ENCODE measurements at places on chromosomes 6 and 20.

DNA sequence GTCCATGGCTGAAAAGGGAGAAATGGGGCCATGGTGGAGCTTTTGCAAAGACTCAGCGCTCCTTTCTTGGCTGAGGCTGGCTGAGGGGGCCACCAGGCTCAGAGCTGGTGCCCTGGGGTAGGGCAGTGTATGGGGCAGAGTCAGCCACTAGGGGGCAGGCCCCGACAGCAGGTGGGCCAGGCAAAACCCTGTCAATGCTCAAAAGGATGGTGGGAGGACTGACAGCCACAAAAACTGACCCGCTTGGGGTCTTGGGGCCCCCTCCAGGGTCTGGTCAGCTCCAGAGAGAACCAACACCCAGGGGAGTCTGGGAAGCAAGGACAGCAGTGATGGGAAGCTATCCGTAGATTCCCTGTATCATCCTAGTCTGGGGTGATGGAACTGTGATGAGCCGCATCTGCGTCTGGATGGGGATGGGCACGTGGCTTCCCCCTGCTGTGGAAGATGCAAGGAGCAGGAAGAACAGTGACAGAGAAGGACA, 306.9 kb downstream of the DHX35 start:
- peak; percentile 73 for DNase-seq

DNA sequence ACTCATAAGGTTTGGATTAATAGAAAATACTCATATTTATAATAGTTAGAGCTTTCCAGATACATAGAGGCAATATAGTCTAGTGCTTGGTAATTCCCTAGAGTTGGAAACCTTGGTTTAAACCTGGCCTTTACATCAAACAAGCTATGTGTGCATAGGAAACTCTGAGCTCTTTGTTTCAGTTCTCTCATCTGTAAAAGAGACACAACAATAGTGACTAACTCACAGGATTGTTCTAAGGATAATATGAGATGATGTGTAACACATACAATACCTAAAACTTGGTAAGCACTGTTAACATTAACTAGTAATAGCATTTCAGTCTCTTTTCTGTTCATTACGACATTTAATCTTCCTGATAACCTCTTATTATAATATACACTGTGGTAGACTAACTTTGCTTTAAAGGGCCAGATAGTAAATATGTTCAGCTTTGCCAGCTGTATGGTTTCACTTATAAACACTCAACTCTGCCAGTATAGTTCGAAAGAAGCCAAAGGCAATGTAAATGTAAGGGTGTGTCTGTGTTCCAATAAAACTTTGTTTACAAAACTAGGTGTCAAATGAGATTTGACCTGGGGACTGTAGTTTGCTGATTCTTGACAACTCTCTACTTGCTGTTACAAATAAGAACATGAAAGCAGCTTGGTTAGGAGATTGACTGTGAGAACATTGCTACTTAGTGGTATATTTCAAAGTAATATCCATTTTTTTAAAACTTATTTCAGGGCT, 370.6 kb upstream of the FLRT3 start:
- no peak for DNase-seq

DNA sequence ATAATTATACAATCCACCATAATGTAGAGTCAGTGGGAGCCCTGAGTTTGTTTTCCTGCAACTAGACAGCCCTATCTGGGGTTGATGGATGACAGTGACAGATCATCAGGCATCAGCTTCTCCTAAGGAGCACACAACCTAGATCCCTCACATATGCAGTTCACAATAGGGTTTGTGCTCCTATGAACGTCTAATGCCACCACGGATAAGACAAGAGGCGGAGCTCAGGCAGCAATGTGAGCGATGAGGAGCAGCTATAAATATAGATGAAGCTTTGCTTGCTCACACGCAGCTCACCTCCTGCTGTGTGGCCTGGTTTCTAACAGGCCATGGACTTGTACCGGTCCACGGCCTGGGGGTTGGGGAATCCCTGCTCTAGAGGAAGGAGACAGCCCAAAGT, 25.9 kb downstream of the EDEM2 start:
- DNase-seq: no peak

DNA sequence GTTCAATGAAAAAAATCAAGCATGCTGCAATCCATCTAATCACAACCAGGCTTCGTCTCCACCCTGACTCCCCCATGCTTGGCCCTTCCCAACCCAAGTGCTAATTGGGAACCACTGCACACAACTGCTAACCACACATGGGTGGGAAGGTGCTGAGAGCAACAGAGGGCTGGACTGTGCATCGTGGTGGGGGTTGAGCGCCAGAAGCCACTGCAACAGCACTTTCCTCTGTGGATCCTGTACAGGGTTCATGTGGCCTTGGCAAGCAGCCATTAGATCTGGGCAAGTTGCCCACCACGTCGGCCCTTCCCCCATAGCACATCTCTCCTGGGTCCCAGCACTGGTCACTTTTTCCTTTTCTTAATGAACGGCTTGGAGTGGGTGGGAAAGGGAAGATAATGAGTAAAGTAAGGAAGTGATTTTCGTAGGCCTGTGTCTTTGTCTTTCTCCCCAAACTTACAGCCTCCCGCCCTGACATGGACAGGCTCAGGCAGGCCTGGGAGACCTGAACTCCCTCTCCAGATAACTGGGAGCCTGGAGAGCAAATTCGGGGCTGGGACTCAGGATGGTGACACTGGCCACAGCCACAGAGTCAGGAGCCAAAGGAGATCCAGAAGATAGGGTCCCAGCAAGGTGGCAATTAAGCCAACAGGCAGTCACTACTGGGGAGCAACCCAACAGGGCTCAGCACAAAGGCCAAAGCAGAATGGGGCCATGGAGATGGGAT, 34.4 kb upstream of the MRPS10 start:
- peak; percentile 82 for DNase-seq

GRCh38 chr6:46217671-46218131, 46.9 kb upstream of the ENPP5 start:
- DNase-seq: no peak

DNA sequence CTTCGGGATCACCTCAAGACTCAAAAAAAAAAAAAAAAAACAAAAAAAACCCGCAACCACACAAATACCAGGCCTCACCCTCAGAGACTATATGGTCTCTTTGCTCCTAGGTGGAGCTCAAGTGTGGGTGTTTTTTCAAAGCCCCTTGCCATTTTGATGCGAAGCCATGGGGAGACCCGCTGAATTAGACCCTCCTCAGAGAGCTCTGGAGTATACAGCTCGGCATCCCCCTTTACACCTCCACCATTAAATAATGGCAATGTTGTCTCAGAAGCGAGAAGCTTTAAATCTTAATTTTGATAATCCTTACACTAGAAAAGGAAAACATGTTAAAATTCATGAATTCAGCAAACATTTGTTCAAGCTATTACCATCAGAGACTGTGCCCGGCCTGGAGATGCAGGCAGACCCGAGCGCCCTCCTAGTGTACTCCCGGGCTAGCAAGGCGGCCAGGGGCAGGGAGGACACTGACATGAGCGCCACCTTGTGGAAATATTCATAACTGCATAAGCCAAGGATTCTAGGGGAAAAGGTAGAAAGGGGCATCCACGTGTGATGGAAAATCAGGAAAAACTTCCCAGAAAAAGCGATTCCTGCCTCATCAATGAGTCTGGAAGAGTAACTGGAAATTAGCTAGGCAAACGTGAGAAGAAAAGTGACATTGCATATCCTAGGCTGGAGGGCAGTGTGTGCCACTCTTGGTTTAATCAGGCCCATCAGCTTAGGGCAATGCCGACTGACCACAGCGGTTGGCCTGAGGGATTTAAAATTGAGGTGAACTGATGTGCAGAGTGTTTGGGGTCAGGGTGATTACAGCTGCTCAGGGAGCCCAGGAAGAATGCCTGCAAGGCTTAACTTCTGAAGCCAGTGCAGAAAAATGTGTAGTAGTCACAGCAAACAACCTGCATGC, 72.5 kb downstream of the B3GAT2 start:
- peak; percentile 53 for DNase-seq

DNA sequence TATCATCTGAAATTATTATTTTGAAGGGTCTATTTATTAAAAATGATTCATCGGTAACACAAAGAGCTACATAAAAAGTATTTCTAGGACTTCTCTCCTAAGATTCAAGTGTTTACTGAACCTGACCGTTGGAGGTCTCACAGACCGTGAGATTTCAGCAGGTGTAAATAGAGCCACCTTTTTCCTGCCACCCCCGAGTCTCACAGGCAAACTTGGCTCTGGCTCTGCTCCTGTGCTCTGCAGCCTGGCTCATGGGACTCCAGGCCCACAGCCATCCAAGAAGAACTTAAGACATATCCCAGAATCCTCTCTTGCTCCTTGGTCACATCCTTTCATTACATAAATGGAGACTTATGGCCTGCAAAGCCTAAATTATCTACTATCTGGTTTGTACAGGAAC, 67.8 kb upstream of the AGPAT4 start:
- DNase-seq: no peak

DNA sequence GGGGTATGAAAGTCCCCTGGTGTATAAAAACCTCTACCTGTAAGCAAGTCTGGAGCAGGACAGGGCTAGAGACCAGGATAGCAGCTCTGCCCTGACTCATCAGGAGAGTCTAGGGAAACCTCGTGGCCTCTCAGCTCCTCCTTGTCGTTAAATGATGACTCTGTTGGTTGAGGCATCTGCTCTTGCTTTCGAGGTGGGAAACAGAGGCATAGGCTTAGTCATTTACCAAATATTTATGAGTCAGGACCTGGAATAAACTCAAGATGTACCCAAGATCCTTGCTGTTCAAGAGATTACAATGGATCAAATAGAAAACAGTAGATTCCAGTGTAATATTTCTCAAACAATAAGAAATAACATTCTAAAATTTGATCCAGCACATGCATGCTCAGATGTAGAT, 5.5 kb downstream of the MANBAL start:
- DNase-seq: no peak

- no peak for DNase-seq
These were observed 246.1 kb downstream of the RIMS1 start for GRCh38 chr6:72132427-72132826.

DNA sequence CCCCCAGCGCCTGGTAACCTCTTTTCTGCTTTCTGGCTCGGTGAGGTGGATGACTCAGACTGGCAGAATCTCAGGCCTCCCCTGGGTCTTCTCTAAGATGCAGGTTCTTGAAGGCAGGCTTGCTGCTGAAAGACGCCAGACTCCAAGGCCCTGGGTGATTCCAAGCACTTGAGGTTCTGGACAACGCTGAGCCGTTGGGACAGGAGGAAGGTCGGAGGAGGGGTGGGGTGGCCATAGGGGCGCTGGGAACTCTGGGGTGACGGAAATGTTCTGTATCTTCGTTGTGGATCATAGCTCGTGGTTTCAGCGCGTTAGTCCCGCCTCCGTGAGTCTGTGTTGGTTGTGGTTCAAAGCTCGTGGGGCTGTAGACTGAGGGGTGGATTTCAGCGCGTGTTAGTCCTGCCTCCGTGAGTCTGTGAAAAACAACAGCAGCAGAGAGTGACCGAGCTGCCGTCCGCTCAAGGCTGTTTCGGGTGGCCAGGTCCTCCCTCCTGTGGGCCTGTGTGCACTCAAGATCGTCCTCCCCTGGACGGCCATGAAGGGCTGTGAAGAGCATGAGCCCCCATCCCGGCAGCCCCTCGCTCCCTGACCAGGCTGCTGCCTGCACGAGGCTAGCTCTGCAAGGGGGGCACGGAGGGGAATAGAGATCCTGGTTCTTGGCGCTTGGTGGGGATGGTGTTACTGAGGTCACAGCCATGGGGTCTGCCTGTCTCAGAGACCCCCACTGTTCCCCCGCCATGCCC, 7.7 kb downstream of the NTSR1 start:
- DNase-seq: no peak

DNA sequence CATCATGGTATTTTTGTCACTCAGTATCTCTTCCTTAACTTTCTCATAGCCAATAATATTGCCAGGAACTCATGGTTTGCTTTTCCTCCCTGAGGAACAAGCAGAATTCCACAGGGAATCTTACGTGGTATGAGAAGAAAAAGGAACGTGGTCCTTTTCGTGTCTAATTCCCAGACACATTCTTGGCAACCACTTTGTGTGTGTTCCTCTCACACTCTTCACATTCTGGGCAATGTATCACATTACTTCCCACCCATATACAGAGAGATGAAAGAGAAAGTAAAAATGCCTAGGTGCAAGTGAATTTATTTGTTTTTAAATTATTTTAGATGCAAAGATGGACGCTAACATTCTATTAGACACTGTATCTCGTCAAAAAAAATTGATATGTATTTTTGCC, 102.7 kb downstream of the PTPRK start:
- DNase-seq: no peak

- DNase-seq: no peak
These were observed 75.7 kb upstream of the CLDN20 start for GRCh38 chr6:155187994-155188706.

DNA sequence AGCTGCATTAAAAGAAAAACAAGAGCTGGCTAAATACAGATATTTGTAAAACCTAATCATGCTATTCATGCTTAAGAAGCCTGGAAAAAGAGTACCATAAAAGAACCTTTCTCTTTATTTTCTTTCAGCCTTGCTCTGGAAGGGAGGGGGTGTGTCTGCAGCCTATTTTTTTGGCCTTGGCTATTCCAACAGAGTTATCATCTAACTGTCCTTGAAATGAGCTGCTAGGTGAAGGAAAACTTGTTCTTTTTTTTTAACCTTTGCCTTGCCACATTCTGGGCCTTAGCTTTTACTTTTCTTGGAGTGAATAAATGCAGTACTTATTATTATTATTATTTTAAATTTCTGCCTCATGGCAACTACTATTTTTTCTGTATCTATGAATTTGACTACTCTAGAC, 224.9 kb upstream of the SYNCRIP start:
- no peak for DNase-seq

- no peak for DNase-seq
These were observed 5.5 kb downstream of the RWDD2A start for GRCh38 chr6:83198486-83199172.

All from left hindlimb (tissue), 1 donor.